Activated T-helper 1 cell treated with anti-CD3 and anti-CD28 coated beads, Interleukin-12 subunit alpha, Interleukin-12 subunit beta, Interleukin-2, Interleukin-4 antibody, amounts not matched to agents 30 ng/mL and 10 ng/mL and 1 ng/mL, durations not matched to agents 14 hours and 24 hours and 36 hours (primary cell): ENCODE measurements at places on chromosomes 11 and 22.

DNA sequence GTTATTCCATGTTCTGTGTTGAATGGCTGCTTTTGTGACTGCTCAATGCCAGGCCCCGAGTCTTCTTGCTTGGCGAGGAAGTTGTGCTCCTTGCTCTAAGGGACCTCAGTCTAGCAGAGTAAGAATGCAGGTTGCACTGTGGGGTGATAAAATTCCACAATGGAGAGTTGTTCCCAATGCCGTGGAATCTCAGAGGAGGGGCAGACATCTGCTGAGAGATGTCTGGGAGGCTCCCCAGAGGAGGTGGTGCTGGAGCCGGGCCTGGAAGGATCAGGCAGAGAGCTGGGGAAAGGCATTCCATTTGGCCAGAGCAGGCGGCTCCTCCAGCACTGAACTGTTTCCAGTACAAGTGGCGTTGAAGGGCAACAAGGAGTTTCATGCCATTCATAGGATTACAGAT lies 55.2 kb downstream of the ST3GAL4 start:
- no peak for DNase-seq

DNA sequence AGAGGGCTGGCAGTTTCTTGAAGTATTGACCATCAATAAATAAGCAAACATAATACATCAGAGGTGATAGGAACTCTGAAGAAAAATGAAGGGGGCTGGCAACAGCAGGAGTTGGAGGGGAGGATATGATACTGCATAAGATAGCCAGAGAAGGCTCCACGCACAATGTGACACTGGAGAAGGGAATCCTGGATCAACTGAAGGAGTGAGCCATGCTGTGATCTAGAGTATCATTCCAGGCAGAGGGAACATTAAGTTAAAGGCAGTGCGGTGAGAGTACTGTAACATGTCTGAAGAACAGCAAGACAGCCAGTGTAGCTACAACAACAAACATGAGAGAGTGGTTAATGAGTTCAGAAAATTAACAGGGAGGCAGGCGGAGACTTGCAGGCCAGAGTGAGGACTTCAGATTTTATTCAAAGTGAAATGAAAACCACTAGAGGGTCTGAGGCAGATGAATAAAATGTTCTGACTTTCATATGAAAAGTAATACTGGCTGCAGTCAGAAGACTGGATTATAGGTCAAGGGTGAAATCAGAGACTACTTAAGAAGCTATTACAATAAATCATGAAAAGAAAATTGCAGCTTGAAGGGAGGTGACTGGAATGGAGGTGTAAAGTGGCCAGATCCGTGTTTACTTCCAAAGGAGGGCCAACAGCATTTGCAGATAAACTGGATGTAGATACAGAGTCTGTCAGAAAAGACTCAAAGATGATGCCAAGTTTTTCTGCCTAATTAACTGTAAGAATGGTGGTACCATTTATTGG lies 49.4 kb downstream of the RRAS2 start:
- no peak for DNase-seq

GRCh38 chr11:66467756-66468155 lies 1.1 kb downstream of the PELI3 start:
- no peak for DNase-seq

GRCh38 chr11:199782-200181 lies 6.9 kb downstream of the SCGB1C1 start:
- no peak for DNase-seq

GRCh38 chr11:2728128-2728662 lies 28.4 kb upstream of the KCNQ1OT1 start:
- no peak for DNase-seq

DNA sequence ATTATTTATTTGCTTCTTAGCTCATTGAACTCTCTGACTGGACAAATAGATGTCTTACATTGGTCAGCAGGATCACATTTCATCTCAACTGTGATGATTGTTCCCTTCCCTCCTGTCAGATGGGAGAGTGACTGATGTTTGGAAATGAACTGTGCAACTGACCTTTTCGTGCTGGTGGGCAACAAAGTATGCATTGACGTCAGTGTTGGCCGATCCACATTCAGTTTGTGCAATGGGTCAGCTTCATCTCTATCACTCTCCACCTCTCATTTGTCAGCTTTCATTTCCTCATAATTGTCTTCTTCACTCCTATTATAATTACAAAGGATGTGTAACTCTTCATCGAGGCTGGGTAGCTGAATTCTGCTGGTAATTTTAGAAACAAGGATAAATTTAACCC lies 71.3 kb downstream of the PPP2R1B start:
- no peak for DNase-seq

GRCh38 chr11:59429924-59430516 lies 3.8 kb upstream of the OR5A2 start:
- peak; percentile 24 for DNase-seq

DNA sequence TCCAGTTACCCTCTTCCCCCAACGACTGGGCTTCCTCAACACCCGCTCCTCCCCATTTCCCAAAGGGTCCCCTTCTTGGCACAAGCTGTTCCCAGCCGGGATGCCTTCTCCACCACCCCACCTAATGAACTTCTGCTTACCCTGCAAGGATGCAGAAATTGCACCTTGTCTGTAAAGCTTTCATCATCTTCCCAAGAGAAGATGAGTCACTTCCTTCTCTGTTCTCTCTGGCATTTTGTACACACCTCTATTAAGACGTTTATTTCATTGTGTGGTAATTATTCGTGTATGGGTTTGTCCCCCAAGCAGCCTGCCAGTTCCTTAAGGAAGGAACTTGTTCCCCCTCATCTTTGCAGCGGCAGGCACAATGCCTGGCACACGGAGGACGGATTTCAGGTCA lies 351.1 kb downstream of the CADM1 start:
- DNase-seq: no peak

DNA sequence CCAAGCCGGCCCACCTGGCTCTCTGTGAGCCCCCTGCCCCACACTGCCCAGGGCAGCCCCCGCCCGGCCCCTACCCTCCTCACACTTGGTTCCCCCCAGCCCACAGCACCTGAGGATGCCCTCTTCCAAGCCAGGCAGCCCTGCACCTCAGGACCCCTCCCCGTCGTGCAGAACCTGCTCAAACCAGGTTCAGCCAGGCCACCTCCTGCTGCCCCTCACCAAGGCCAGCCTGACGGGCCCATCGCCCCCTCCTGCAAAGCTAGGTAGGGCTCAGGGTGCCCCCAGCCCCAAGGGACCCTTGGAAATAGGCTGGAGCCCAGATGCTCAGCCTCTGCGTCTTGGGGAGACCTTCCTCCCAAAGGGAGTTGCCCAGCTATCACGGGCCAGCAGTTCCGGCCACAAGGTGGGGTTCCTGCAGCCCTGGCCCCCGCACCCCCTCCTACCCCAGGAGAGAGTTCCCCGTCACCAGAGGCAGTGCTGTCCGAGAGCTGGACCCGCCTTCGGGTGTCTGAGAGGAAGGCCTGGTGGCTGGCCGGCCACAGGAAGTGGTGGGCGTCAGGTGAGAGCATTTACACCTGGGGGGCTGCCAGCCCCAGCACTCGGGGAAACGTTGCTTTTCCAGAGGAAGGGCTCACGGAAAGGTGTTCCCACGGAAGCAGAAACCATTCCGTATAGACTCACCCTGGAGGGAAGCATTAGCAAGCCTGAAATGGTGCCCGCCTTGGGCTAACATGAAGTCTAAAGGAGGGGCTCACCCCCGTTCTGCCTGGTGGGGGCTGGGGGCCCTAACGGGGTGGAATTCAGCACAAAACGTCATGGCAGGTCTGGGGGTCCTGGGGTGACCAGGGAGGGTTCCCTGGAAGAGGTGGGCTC lies 3.2 kb upstream of the SYT8 start:
- DNase-seq: no peak

DNA sequence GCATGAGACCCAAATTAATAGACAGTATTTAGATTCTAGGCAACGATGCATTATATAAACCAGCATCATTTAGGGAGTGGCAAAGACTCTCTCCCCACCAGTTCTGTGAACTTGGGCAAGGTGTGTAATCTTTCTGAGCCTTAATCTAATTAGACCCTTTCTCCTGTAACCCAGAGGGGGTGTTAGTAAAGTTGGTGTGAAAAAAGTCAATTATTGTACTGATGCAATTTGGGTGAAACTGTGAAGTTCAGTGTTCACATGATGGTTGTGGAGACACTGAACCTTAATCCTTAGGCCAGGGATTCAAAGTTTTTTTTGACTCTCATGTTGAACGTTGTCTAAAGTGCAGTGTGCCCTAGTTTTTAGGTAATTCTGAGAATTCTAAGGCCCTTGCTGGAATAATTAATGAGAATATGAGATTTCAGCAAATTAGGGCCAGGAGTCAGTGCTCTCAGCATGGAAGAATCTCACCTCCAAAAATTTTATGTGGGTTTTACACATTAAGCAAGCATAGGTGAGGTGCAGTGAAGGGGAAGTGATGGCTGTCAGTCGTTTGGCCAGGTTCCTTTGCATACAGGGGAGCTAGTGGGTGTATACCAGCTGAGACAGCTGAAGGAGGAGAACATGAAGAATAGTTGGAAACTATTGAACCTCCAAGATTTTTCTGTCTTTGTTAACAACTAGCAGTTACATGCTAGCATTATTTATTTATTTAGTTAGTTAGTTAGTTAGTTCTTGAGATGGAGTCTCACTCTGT lies 94.2 kb downstream of the PTPRJ start:
- DNase-seq: no peak

- DNase-seq: no peak
Observed at GRCh38 chr22:30400159-30400558, 3.3 kb downstream of the SEC14L2 start.

- no peak for DNase-seq
Observed at GRCh38 chr11:46039990-46040389, 81.3 kb downstream of the PHF21A start.

GRCh38 chr11:116535120-116535519 lies 237.7 kb downstream of the BUD13 start:
- no peak for DNase-seq

DNA sequence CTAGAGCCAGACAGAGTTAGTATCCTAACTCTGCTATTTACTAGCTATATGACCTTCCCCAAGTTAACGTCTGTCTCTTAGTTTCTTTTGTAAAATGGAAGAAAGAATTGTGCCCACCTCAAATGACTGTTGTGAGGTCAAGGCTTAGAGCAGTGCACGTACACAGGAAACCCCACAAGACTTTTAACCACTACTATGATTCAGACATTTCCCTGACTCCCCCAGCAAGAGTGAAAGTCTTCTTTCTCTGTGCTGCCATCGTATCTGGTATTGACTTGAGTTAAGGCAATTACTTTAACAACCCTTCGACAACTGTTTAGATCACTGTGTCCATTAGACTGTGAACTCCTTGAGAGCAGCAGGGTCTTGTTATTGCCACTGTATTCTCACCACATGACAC lies 2.6 kb upstream of the OR52W1 start:
- no peak for DNase-seq

GRCh38 chr11:134347441-134347840 lies 15.7 kb downstream of the GLB1L2 start:
- no peak for DNase-seq

- DNase-seq: no peak
Observed at GRCh38 chr22:43448048-43448447, 36.2 kb downstream of the MPPED1 start.

DNA sequence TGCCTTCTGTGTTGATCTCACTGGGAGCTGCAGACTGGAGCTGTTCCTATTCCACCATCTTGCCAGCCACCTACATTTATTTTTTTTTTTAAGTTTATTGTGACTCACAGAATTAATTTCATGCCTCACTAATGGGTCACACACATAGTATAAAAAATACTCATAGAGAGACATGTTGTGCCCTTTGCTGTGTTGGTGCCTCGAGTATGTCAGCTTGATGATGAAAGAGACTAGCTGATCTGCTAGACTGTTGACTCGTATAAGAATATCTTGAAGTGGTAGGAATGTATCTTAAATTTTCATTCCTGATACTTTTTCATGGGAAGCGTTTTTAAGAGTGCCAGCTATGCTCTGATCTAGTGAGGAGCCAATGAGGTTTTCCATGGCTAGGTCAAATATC lies 28.6 kb upstream of the AMPD3 start:
- DNase-seq: no peak

DNA sequence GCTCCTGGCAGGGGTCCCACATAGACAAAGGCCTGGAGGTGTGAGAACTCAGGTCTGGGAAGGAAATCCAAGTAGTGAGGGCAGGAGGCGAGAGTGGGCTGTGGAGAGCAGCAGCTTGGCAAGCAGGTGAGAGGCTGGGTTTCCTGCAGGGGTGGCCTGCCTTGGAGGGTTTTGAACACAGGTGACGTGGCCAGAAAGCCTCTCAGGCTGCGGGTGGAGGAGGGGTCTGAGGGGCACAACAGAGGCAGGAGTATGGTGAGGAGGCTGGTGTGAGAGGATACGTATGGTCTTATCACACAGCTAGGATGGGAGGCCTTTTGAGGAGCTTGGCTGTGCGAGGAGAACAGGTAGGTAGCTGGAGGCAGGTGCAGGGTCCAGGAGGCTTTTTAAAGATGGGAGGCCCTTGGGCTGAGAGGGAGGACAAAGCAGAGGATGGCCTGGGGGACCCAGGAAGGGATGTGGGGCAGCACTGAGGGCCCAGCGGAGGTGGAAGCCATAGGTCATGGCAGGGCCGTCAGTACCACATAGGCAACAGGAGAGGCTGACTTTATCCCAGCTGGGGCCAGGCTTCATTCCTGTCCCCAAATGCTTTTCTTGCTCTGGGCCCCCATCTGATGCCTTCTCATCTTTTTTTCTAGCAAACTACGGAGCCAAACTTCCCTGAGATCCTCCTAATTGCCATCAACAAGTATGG lies 84.4 kb downstream of the MYO7A start:
- DNase-seq: no peak

- DNase-seq: no peak
Observed at GRCh38 chr11:82494988-82495432, 238.7 kb downstream of the FAM181B start.

- no peak for DNase-seq
Observed at GRCh38 chr11:102709201-102709945, 3.8 kb upstream of the MMP27 start.

GRCh38 chr11:3964056-3964455 lies 108.6 kb downstream of the STIM1 start:
- no peak for DNase-seq

- no peak for DNase-seq
Observed at GRCh38 chr11:20640401-20640800, 29.0 kb upstream of the NELL1 start.

GRCh38 chr11:129453293-129453721 lies 77.7 kb downstream of the BARX2 start:
- DNase-seq: no peak

DNA sequence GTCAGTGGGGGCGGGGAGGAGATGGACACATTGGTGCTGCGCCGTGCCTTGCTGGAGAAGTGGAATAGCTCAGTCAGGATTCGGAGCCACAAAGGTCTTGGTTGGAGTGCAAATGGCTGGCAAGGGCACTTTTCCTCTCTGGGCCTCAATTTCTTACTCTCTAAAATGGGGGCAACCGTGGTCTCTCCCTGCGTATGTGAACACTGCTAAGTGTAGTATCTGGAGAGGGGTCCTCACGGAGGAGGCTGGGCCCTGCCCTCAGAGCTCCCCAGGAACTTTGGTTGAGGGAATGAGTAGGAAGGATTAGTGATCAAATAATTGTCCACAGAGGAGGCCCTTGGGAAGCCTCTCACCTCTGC lies 521 bp downstream of the P2RY6 start:
- no peak for DNase-seq

DNA sequence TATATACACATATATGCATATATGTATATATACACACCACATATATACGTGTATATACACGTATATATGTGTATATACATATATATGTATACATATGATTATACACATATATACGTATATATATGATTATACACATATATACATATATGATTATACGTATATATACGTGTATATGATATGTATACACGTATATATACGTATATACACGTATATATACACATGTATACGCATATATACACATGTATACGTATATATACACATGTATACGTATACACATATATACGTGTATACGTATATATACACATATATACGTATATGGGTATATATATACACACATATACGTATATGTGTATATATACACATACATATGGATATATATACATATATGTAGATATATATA lies 62.1 kb upstream of the HMGXB4 start:
- no peak for DNase-seq
